Mammary epithelial cell (primary cell): ENCODE measurements at places on chromosomes 5 and 9.

DNA sequence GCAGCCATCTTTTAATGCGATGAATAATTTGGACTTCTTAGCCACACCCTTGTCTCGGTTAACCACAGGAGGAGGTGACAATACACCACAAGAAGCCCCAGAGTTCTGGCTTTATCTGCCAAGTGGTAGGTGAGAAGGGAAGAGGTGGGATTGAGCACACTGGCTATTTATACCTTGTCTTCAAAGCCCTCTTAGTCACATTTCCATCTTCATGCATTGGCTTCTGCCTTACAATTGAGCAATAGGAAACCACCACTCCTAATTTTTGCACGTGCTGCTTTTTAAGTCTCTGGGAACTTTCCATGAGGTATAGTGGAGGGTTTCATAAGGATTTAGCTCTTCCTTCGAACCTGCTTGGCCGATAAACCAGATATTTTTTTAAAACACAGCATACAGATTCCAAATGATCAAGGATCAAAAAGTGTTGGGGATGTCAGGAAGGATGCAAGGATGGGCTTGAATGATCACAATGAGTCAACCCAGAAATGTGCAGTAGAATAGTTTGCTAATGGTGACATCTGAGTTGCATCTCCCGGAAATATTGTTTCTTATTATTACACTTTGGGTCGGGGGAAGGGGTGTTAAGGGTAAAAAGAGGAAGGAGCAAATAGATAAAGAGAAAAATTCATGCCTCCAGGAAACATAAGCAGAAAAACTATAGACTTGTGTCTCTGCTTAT, 25.5 kb downstream of the PLAC8L1 start:
- DNase-seq: peak; percentile 80

DNA sequence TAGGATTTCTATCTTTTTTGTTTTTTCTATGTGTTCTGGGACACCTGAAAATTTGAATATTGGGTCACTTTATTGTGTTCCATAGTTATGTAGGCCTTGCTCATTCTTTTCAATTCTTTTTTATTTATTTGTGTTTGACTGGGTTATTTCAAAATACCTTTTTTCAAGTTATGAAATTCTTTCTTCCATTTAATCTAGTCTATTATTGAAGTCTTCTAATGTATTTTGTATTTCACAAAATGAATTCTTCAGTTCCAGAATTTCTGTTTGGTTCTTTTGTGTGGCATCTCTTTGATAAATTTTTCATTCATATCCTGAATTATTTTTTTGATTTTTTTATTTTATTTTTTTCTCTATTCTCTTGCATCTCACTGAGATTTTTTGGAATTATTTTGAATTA, 628.8 kb downstream of the NR2F1-AS1 start:
- no peak for DNase-seq

GRCh38 chr5:84113246-84114105, 271.2 kb downstream of the EDIL3 start:
- DNase-seq: no peak

DNA sequence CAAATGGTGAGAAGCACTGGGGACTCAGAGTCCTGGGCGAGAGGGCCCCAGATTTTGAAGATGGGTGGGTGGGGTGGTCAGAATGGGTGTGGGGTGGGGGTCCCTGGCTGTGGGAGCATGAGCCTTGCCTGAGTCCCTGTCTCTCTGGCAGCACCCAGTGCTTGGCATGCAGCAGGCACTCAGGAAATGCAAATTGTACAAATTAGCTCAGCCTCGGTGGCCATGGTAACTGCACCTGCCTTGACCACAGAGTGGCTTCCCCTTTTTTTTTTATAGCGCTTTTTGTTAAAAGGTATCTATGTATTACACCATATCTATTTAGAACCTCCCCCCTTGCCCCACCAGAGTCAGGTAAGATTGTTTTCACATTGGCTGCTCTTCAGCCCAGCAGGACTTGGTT, 19.2 kb upstream of the PITX1 start:
- no peak for DNase-seq
